ENCODE measurements at places on chromosomes 16 and 17.

DNA sequence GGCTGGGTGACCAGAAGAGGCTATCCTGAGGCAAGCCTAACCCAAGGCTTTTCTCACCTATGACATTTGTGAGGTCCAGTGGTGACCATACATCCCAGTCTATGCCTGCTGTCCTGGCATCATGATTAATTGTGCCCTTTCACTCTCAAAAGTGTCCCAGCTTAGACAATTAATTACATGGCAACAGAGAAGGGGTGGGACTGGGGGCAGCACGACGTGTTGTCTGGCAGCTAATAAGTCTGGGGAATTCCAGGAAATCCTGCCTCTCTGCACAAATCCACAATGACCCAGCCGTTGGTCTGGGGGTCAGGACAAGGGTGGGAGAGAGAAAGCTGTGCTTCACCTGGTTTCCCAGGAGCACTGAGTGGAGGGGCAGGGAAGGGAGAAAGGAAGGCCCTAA, 14.0 kb upstream of the MTMR4 start:
- DNase-seq: no peak

DNA sequence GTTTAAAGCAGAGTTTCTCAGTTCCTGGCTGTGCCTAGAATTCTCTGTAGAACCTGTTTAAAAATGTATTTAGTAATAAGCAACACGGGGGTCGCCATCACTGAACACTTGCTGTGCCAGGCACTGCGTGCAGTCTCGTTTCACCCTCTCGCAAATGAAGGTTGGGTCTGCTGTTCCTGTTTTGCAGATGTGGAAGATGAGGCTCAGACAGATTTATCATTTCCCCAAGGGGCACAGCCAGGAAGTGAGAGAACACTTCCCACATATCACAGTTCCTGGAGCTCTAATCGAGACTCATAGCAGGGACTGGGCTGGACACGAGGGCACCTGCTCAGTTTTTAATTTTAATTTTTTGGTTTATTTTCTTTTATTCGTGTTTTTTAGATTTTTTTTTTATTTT, 122.7 kb downstream of the ABCC6 start:
- DNase-seq: no peak

DNA sequence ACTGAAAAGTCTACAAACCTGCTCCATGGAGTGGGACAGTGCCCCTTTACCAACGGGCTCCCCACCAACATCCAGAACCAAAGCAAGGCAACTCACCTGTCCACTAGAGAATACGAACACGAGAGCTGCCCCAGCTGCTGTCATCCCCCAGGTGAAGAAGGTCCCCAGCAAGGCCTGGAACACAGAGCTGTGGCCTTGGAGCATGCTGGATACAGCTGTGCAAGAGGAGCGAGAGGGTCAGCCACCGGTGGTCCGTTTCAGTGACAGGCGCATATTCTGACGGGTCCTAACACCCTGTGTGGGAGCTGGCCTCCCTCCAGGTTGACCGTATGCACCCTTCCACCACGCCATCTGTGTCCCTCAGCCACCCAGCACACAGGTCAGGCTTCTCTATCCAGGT, 3.9 kb downstream of the SLC39A11 start:
- DNase-seq: no peak

DNA sequence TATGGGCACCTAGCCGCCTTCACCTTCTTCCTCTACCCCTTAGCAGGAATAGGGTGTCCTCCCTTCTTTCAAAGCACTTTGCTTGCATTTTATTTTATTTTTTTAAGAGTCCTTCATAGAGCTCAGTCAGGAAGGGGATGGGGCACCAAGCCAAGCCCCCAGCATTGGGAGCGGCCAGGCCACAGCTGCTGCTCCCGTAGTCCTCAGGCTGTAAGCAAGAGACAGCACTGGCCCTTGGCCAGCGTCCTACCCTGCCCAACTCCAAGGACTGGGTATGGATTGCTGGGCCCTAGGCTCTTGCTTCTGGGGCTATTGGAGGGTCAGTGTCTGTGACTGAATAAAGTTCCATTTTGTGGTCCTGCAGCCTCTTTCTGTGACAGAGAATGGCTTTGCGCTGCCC, 4.6 kb downstream of the TMUB2 start:
- no peak for DNase-seq

DNA sequence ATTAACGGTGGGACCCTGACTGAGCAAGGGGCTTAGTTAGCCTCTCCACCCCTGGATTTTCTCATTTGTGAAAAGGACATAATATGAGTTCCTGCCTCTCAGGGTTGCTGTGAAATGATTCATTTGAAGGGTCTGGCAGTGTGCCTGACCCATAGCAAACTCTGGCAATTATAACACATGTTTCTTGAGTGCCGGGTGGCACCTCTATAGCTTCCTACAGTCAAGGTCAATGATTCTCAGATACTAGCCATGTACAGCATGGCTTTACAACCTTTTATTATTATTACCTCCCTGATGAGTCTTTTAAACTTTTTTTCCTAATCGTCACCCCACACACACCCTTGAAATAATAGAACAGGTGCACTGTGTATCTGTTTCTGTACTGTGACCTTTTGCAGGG, 42.1 kb downstream of the TMEM114 start:
- no peak for DNase-seq

- DNase-seq: no peak
Observed at GRCh38 chr16:62692685-62693084, 656.4 kb upstream of the CDH8 start.

DNA sequence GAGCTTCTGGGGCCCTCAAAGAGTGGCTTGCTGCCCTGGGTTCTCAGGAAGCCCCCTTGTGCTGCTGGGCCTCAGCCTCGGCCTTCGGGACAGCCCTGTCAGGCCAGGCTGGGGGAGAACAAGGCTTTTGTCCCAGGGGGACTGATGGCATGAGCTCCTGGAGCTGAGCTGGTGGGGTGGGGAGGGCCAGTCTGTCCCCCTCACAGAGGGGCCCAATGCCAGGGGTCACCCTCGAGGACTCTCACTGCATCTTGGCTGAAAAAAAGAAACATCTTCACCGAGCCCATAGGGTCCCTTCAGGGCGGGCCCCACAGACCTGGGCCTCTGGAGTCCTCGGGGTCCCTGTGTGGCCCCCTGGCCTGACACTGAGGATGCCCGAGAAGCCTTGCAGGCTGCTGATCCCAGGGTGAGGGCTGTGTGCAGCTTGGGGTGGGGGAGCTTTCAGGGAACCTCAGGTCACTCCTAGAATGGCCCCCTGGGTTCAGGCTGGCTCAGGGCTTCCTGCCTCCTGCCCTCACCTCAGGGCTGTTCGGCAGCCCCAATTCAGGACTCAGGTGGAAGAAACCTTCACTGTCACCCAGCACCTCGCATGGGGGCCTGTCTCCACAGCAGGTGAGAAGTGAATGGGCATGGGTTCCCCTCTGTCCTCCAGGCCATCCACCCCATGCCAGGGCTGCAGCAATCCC, 90.5 kb downstream of the TNFRSF13B start:
- no peak for DNase-seq

DNA sequence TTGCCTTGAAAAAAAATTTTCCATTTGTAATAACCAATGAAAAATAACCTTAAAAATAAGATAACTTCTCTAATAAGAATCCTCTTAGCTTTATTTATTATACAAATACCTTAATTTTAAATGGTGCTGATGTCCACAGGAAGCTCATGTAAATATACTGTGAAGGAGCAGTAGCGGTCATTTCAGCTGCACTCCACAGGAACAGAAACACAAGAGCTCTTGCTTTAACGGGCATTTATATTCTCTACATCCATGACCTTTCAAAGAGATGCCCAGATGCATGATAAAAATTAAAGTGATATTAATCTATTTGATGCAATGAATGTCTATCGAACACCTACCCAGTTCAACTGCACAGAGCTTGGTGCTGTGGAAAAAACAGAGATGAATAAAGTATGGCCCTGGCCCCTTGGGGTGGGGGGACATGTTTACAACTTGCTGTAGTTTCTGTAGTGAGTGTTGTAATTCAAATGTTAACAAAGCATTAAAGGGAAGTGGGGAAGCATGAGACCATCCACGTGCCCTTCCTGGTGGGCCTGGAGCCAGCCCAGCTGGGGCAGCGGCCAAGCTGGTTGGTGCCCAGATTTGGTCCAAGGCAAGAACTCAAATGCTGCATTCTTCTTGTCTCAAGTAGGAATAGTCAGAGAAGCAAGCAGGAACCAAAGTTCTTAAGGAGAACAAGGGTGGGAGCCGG, 47.9 kb downstream of the IQCK start:
- DNase-seq: no peak

GRCh38 chr17:35099908-35100307, 19.8 kb downstream of the RAD51D start:
- no peak for DNase-seq

DNA sequence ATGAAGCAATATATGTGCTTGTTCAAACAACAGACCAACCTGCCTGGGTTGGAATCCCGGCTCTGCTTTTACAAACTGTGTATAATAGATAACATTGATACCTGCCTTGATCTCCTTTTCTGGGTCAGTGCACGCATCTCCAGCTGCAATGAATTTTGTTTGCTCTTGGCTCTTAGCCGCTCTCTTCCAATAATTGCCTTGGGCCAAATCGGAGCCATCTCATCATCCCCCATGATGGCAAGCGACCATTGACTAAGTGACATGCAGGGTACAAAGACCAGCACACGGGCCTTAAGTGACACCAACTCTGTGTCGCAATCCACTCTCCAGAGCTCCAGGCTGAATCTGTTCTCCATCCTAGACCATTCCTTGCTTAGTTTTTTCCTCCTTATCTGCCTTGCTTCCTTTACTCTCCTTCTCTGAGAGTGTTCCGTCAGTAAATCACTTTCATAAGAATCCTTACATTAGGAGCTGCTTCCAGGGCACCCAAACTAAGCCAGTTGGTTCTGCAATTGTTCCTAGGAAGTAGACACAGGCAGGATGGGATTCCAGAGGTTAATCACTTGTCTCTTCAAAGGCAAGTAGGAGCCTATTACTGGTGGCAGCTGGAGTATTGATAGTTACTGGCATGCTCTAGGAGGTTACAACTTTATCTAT, 134.2 kb downstream of the ABCA8 start:
- no peak for DNase-seq

DNA sequence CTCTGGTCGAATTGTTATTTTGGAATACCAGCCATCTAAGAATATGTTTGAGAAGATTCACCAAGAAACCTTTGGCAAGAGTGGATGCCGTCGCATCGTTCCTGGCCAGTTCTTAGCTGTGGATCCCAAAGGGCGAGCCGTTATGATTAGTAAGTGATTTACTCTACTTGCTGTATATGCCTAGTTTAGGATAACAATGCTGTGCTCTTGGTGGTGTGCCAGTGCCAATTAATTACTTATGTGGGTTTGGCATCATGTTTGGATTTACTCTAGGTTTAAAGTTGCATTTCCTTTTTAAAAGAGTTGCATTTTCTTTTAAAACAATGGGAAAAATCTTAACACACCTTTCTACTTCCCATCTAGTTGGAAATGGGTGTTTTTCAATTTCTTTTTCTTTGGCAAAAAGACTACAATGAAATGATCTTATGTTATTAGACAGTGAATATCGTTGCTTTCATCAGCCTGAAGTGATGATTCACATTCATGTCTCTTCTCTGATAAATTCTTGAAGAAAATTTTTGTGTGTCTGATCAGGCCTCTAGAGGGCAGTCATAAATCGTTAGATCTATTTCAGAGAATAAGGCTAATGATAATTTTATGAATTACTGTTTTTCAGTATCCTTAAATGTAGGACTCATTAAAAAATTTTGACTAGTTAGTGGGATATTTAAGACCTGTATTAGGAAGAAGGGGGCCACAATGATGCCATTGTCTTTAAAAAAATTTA, 5.6 kb downstream of the SF3B3 start:
- DNase-seq: no peak

GRCh38 chr17:31318851-31319661, 2.4 kb downstream of the EVI2A start:
- no peak for DNase-seq

DNA sequence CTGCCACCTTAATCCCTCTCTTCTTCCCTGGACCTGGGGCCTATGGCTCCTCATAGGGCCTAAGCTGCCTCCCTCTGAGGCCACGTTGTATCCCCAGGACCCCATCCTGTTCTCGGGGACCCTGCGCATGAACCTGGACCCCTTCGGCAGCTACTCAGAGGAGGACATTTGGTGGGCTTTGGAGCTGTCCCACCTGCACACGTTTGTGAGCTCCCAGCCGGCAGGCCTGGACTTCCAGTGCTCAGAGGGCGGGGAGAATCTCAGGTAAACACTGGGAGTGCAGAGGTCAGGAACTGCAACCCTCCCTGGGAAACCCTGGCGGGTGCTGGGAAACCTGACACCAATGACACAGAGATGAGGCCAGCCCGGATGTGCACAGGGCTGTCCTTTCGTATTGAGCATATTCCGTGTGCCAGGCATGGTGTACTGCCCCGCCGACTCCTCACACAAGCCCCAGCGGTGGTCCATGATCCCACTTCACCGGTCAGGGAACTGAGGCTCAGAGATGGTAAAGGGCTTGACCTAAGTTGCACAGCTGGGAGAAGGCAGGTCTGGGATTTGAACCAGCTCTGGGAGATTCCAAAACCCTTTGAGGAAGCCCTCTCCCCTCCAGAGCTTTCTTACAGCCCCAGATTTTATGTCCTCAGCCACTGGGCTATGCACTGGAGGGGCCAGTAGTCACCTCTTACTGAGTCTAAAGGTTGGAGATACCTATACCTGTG, 22.9 kb downstream of the ANKRD40 start:
- no peak for DNase-seq

- DNase-seq: no peak
Observed at GRCh38 chr17:78889531-78889930, 13.5 kb downstream of the CEP295NL start.

DNA sequence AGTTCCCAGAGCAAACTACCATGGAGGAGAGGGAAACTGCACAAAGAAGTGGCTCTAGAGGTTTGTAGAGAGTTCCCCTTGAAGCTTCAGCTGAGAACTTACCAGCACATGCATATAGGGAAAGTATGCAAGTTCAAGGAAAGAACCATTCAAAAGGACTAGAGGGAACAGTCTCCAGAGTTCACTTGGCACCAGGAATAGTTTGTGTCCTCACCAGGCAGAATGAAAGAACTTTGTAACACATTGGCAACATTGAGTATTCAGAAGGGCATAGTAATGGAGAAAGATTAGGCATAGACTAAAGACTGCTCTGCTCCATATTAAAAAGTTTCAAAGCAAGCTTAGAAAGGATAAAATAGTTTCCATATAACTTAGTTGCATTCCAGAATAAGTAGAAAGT, 155.4 kb upstream of the TOM1L1 start:
- DNase-seq: no peak

- DNase-seq: no peak
Observed at GRCh38 chr17:72113751-72114150, 7.1 kb upstream of the SOX9 start.

- peak; percentile 46 for DNase-seq
Observed at GRCh38 chr16:67000384-67001351, 12.3 kb downstream of the CES4A start.

DNA sequence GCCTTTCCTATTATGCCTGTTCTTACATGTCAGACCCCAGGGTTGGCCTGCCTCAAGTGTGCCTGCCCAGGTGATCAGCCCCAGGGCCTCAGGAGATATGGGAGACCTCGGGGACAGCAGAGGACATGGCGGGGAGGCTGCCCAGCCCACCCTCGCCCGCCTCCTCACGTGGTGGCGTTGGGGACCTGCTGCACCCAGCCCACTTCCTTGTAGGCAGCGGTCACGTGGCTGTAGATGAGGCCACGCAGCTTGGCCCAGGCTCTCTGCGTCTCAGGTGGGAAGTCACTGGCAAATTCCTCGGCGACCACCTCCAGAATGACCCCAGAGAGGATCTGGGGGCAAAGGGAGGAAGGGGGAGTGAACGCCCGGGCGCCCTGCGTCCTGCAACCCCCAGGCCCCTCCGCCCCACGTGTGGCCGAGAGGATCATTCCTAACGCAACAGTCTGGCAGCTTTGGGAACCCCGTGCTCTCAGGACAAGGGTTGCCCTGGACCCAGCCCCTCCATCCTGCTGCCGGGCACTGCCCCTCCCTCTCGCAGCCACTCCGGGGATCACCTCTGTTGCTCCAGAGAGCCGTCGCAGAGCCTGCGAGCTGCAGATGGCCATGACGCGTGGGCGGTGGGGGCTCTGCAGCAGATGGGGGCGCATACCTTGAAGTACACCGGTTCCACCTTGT, 6.6 kb downstream of the CYGB start:
- no peak for DNase-seq
